Epithelial cell of umbilical artery (primary cell): ENCODE measurements at places on chromosomes 7 and 10. TPM values are rescaled to one million over a fixed set of nuclear protein-coding genes. Genes with fewer than 3 reads are reported as not detected.

Gene COX15
- 37.7 and 54.6 TPM in 2 replicates for total RNA-seq

Gene C10orf62
- not detected in 2 replicates for total RNA-seq

Gene ACTR3C
- 1.5 and 1.6 TPM in 2 replicates for total RNA-seq

Gene HERC4
- total RNA-seq, result 34.8 and 62.9 TPM in 2 replicates

Gene TMEM176A
- not detected in 2 replicates for total RNA-seq

Gene ASZ1
- total RNA-seq, result not detected in 2 replicates

Gene PPP1R17
- not detected in 2 replicates for total RNA-seq

Gene TEX47
- not detected in 2 replicates for total RNA-seq

Gene CHCHD1
- 32.8 and 37.4 TPM in 2 replicates for total RNA-seq

Gene CFAP58
- 0.15 and 0.65 TPM in 2 replicates for total RNA-seq

Gene ACSL5
- total RNA-seq, result 1.3 and 9.1 TPM in 2 replicates

Gene ERVW-1
- total RNA-seq, result not detected in 2 replicates

Gene FAM25A
- total RNA-seq, result not detected in 2 replicates

Gene SHH
- total RNA-seq, result under 0.01 TPM in 1 of 2 replicates, not detected in the other

Gene ADGRA1
- not detected in 2 replicates for total RNA-seq

Gene LAMB1
- 442 and 619 TPM in 2 replicates for total RNA-seq

Gene CLRN3
- not detected in 2 replicates for total RNA-seq

Gene TYW1
- total RNA-seq, result 13.3 and 19.3 TPM in 2 replicates

Gene ADAM12
- total RNA-seq, result 0.91 and 0.97 TPM in 2 replicates

Gene GPR15LG
- total RNA-seq, result not detected in 2 replicates

Gene ZRANB1
- 16.9 and 20.8 TPM in 2 replicates for total RNA-seq

Gene MDH2
- total RNA-seq, result 26.7 and 47.1 TPM in 2 replicates

Gene GBX1
- total RNA-seq, result not detected in 2 replicates

Gene PLEKHA8
- 14.9 and 22.3 TPM in 2 replicates for total RNA-seq

Gene LIPJ
- not detected in 2 replicates for total RNA-seq

Gene OGDHL
- 0.91 and 1.6 TPM in 2 replicates for total RNA-seq

Gene CLDN3
- total RNA-seq, result 0.30 and 0.32 TPM in 2 replicates
